ENCODE measurements at places on chromosomes 16 and 17.

GRCh38 chr17:50477976-50478375 is 684 bp upstream of the RSAD1 start:
- DNase-seq, result no peak

DNA sequence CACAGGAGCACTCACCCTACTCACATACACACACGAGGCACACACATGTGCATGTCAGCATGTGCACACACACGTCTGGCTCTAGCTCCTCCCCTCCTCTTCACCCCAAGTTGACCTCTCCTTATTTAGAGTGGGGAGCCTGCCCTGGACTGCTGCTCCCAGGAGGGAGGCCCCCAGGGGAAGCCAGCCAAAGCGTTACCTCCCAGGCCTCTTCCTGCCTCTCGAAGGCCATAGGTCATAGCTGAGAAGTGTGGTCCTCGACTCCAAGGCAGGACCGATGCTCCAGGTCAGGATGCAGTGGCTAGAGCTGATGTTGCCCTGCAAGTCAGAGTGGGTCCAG is 18.8 kb downstream of the POLR3K start:
- no peak for DNase-seq

DNA sequence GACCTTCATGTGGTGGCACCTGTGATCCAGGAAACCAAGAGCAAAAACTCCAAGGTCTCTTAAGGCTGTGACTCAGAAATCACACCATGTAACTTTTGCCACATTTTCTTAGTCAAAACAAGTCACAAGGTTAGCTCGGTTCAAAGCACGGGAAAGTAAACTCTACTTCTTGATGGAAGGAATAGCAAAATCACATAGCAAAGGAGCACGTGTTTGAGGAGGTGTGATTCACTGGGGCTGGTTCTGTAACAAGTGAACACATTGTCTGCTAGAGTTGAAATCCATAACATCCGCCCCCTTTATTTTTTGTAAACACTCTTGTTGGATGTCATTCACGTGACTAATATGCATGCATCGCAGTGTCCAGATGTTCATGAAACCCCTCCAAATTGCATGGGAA is 415.0 kb upstream of the MAF start:
- no peak for DNase-seq

GRCh38 chr17:77827039-77827438 is 131.5 kb upstream of the TNRC6C start:
- DNase-seq, result no peak

- DNase-seq, result peak; percentile 73
These were observed 718 bp downstream of the ATP2A3 start for GRCh38 chr17:3963237-3964201.

- no peak for DNase-seq
These were observed 47.8 kb upstream of the IRF8 start for GRCh38 chr16:85851034-85851785.

GRCh38 chr16:22641131-22641628 is 130.5 kb downstream of the NPIPB5 start:
- DNase-seq, result no peak

- DNase-seq, result no peak
These were observed 2.1 kb upstream of the TOM1L1 start for GRCh38 chr17:54898576-54898975.

GRCh38 chr17:27764589-27764988 is 35.7 kb downstream of the NOS2 start:
- no peak for DNase-seq

DNA sequence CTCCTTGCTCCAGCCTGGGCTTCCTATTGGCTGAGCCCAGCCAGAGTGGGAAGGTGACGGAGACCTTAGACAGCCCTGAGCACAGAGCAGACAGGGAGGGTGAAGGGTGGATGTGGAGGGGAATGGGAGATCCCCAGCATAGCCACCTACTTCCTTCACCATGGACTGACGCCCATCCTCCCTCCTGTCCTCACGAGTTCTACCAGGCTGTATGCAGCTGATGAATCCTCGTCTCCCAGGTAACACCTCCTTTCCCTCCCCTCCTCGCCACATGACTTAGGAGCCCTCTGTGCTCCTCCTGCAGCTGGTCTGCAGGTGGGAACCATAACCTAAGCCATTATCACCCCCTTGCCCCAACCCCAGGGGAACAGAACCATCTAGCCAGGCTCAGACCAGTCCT is 9.0 kb upstream of the CRHR1 start:
- DNase-seq, result no peak

DNA sequence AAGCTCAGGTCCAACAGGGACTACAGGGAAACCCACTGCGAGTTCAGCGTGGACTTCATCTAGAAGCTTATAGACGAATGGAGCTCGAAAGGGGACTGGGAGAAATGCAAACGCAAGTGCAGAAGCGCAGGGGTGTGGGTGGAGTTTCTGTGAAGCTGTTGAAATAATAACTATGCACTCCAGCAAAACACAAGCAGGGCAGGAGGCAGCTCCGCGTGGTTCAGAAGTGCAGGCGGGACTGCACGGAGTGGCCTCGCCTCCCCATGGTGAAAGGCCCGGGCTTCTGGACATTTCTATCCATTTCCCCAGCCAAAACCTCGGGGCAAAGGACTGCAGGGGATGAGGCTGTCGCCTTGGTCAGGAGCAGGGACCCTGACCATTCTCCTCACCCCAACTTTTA is 74.5 kb downstream of the ZNF423 start:
- DNase-seq, result no peak

DNA sequence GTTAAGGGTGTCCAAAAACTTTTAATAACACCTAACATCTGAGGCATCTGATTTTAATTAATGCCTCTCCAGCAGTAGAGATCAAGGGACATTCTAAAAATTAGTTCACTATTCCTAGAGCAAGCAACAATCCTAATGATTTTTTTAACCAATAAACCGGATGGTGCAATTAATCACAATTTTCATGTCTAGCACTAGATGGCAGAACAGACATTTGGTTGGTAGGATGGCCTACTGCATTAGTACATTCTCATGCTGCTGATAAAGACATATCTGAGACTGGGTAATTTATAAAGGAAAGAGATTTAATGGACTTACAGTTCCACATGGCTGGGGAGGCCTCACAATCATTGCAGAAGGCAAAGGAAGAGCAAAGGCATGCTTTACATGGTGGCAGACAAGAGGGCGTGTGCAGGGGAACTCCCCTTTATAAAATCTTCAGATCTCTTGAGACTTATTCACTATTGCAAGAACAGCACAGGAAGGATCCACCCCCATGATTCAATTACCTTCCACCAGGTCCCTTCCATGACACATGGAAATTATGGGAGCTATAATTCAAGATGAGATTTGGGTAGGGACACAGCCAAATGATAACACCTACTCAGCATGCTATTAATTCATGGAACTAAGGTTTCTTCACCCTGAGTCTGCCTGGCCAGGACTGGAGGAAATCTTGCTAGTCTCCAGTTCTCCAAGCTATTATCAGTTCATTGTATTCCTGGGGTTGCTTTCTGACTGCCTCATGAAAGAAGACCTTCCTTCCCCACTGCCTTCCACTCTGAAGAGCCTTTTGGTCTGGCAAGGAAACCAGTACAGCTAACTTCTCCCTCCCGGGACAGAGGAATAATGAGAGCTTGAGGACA is 24.8 kb downstream of the HS3ST3A1 start:
- DNase-seq, result no peak

DNA sequence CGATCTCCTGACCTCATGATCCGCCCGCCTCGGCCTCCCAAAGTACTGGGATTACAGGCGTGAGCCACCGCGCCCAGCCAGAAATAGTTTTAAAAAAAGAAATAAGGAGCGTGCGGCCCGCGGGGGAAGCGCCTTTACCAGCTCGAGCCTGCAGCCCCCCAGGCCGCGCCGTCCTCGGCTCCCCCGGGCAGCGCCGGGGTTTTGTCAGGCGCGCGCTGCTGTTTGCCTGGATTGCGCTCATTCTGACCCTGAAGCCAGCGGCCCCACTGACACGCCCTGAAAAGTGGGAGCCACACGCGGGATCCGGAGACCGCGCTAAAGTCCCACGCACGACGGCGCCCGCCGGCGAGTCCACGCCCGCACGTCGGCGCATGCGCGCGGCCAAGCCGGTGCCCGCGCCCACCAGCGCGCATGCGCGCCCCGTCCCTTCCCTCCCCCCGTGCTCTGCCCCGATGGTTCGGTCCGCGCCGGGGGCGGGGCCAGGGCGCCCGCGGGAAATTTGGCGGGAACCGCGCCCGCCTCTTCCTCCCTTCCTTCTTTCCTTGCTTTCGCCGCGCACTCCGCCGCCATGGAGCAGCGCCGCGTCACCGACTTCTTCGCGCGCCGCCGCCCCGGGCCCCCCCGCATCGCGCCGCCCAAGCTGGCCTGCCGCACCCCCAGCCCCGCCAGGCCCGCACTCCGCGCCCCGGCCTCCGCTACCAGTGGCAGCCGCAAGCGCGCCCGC is at the start of gene CDT1:
Gene CDT1, plus strand, starts transcription at position 526 of the 724 bp plus-strand sequence. Its CDS starts 43 bp downstream, at position 569.
- peak; percentile 86 for DNase-seq

- no peak for DNase-seq
These were observed 57.2 kb downstream of the RPGRIP1L start for GRCh38 chr16:53646506-53646905.

DNA sequence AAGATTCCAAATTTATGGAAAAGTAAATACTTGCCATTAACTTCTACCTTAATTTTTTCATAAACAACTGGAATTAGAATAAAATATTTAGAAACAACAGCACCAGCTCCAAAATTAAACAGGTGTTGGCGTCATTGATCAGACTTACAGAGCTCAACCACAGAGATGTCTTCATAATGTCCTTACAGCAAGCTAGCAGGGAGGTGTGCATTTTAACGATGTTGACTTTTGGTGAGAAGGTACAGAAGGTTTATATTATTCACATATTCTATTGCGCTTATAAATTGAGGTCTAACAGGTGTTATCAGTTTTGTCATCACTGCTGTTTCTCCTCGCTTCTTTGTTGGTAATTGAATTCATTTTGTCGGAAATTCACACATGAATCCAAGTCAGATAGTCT is 226.2 kb upstream of the CA10 start:
- no peak for DNase-seq

DNA sequence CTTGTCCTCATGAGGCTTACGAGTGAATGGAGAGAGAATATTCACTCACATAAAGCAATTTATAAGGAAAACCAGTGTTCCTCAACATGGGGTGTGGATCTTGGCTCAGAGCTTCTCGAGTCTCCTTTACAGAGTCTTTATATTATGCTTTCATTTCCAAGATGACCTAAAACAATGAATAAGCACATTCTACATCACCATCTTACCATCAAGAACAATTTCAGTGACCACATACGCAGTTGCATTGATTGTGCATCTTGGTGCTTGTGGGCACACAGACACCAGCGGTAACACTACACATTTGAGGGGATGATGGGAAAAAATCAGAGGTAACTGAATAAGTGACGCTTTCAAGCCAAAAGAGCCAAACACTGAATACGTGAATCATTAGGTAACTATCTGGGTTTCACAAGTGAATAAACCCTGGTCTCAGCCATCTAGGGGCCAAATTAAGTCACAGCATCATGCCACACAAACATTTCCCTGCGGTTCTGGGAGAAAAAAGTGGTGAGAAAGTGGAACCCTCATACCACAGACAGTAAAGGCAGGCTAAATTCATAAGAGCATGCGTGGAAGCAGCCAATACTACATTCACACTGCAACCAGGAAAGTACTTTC is 9.4 kb downstream of the CWC25 start:
- DNase-seq, result no peak

- no peak for DNase-seq
These were observed 169.5 kb upstream of the ZNF267 start for GRCh38 chr16:31704138-31704537.

DNA sequence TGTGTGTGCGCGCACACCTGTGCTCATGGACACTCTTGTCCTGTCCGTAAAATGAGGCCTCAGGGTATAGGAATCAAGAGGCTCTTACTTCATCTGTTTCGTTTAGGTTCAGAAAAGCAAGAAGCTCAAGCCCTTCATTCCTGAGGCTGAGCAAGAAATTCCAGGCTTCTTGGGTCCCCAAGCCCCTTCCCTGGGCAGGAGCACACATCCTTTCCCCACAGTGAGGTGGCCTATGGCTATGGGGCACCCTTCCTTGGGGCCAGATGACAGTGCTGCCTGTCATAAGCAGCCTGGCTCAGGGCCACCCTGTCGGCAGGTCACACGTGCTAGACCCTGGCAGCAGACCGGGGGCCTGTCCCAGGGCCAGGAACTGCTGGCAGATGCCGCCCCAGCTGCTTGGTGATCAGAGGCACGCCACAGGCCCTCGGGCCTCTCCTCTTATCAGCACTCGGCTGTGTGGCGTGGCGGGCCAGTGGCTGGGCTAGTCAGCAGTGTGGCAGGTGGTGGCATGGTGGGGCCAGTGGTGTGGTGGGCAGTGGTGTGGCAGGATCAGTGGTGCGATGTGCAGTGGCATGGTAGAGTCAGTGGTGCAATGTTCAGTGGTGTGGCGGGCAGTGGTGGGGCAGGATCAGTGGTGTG is 50.2 kb downstream of the NKD1 start:
- no peak for DNase-seq

- no peak for DNase-seq
These were observed 105.1 kb downstream of the SDK2 start for GRCh38 chr17:73539166-73539565.

DNA sequence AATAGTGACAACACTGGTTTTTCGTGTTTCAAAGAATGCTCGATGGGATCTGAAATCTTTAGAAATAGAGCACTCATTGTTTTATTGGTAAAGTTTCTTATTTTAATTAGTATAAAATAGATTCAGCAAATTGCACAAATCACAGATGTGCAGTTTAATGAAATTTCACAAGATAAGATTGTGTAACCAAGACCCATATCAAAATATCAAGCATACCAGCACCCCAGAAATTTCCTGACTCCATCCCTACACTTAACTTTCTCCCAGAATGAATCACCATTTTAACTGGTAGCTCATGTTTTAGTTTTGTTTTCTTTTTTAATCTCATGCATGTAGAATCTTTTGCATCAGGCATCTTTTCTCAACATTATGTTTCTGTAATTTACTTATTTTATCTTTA is 185.9 kb downstream of the KCNJ2 start:
- DNase-seq, result no peak

DNA sequence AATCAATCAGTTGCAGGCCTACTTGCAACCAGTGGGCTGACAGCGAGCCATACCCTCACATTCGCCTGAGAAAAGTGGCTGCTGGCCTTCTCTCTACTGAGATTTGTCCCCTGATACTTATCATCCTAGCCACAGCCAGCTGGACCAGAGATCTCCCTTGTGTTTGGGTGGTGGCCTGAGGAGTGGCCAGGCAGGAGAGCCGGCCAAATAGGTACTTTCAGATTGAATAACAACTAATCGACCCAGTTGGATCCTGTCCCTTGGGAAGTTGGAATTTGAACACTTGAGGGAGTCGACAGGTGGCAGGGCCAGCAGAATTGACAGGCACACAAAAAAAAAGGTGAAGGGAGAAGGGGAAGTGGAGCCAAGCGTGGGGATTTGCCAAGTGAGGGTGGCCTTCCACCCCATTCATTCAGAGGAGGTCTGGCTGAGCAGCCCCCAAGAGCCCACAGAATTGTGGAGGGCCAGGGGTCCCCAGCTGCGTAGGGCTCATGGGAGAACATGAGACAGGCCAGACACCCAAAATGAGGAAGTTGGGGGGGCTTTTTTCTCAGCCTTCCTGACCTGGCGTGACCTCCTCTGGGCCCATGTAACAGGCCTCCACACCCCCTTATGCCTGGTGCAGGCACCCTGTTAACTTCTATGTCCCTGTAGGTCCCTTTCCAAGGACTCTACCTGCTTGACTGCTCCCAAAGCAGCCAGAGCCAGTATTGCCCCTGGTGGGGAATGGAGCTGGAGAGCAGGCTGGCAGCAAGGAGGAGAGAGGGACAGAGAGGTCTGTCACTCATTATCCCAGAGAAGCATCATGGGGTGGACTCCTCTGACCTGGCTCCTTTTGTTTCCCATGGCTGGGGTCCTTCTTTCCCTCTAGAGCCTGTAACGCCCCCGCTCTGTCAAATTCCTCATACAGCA is 2.9 kb upstream of the RANGRF start:
- DNase-seq, result no peak

Measured in memory B cell (primary cell).